ENCODE measurements at places on chromosomes 4 and X.

- DNase-seq, result no peak
These were observed 101.9 kb downstream of the PCDH7 start for GRCh38 chr4:30821859-30822612.

DNA sequence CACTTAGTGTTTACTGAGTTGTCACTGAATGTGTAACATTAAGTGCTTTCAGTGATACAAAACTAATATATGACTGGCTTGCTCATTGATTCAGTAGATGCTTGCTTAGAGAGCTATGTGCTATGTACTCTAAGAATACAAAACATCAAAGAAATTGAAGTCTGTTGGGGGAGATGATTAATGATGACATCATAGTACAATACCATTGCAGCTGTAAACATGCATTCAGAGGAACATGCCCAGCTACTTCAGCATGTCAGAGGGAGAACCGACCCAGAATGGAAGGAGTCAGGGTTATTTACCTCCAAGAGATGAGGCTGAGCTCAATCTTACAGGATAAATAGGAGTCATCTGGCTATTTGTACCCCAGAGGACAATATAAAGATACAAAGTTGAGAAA lies 290.8 kb downstream of the TENM3 start:
- DNase-seq, result no peak

DNA sequence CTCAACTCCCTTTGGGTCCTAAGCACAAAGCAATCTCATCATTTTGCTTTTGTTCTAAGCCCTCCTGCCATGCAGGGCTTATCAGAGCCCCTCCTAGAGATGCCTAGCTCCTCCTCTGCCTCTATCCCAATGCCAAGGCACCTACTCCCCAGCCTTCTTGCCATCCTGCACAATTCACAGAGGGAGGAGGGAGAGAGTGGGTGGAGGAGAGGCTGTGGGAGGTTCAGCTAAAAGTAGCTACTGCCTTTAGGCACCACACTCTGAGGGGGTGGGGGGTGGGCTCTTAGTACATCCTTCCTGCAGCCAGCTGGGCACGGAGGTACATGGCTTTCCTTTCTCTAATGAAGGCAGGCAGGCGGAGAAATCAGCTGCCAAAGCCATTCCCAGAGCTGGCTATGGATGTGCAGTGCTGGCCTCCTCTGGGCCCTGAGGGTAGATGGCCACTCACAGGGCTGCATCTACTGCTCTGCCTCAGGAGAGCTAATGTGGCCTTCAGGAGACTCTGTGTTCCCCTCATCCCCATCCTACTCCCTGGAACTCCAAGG lies 40.1 kb downstream of the ARHGEF9 start:
- no peak for DNase-seq

GRCh38 chr4:4595252-4595651 lies 53.4 kb upstream of the STX18 start:
- no peak for DNase-seq

DNA sequence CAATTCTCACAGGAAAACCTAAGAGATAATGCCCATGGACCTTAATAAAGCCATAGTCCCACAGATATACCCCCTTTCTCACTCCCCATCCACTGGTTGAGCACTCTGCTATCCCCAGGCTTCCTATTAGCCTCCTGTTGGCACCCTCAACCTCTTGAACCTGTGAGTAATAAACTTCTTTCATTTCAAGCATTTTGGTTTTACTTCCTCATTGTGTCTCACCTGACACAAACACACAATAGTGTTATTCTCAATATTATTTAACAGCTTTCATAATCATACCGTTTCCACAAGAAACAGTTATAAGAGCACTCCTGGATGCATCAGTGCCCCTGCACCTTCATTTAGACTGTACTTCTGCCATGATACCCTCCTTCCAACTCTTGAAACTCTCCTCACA lies 56.8 kb downstream of the TRPC5 start:
- no peak for DNase-seq

DNA sequence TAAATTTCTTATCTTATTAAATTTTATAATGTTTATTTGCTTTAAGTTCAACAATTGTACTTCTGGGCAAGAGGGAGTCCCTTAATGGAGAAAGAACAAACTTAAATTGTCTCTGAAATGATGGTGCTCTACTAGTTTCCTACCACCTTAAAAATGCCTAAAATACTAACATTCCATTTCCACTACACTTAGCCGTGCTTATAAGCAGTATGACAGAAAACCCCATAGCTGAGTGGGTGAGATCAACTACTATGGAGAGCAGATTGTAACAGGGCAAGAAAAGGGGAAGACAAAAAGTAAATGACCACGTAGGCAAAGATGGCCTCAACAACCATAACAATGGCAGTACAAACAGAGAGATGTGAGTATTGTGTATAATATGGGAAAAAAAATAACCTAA lies 35.0 kb downstream of the RFC1 start:
- no peak for DNase-seq

- DNase-seq, result no peak
These were observed 254.6 kb downstream of the CBLL2 start for GRCh38 chrX:22527302-22527701.

GRCh38 chrX:108177351-108178142 lies 86.0 kb downstream of the ATG4A start:
- no peak for DNase-seq

Data from activated T-helper 1 cell treated with anti-CD3 and anti-CD28 coated beads, Interleukin-2, amount 50 U/mL, for 16 hours (primary cell).